ENCODE measurements at places on chromosomes 1 and 21.

GRCh38 chr1:89719502-89720306 lies 86.8 kb downstream of the LRRC8C start:
- peak; percentile 45 for DNase-seq

- no peak for DNase-seq
Observed at GRCh38 chr1:201708085-201708512, 120.9 kb upstream of the IPO9 start.

DNA sequence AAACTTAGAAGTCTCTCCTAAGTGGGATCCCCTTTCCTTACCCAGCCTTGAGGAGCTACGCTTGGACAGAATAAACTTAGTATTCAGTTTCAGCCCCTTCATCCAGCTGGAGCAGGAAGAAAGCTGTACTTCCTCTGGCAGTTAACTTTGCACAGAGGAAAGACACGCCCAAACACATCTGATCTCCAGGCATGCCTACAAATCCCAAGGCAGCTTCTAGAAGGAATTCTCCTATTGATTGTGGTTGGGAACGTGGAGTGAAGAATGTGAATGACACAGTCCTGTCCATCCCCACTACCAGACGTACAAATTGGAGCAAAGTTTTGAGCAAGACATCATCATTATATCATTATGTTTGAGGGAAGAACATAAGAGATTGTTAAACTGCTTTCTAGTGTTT lies 6.6 kb upstream of the AK4 start:
- peak; percentile 12 for DNase-seq

GRCh38 chr1:113353580-113353979 lies 36.7 kb upstream of the MAGI3 start:
- DNase-seq = no peak

GRCh38 chr1:208085655-208086515 lies 158.3 kb downstream of the PLXNA2 start:
- DNase-seq = no peak

DNA sequence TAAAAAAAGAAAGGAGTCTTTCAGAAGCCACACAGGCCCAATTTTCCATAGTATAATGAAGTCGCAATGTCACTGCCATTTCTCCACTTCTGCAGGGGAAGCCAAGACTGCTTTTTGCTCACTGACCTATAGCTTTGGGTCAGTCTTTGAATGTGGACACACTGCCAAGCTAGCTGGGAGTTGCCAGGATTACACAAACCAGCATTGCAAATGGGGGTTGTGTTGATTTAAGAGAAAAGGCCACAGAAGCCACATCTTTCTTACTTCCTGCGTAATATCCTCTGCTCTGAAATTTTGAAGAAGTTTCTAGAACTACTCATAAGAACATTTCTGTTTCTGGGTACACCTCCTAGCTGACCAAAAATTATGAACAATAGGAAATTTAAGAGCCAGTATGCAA lies 45.8 kb upstream of the SAMSN1 start:
- no peak for DNase-seq

- DNase-seq = no peak
Observed at GRCh38 chr1:43280692-43281091, 4.7 kb downstream of the C1orf210 start.

- no peak for DNase-seq
Observed at GRCh38 chr1:208637181-208637580, 393.0 kb upstream of the PLXNA2 start.

GRCh38 chr1:60153961-60154360 lies 80.4 kb upstream of the C1orf87 start:
- no peak for DNase-seq

- no peak for DNase-seq
Observed at GRCh38 chr1:25109531-25109951, 122.8 kb downstream of the SYF2 start.

- DNase-seq = no peak
Observed at GRCh38 chr21:24050231-24050630, 1557.0 kb downstream of the MRPL39 start.

DNA sequence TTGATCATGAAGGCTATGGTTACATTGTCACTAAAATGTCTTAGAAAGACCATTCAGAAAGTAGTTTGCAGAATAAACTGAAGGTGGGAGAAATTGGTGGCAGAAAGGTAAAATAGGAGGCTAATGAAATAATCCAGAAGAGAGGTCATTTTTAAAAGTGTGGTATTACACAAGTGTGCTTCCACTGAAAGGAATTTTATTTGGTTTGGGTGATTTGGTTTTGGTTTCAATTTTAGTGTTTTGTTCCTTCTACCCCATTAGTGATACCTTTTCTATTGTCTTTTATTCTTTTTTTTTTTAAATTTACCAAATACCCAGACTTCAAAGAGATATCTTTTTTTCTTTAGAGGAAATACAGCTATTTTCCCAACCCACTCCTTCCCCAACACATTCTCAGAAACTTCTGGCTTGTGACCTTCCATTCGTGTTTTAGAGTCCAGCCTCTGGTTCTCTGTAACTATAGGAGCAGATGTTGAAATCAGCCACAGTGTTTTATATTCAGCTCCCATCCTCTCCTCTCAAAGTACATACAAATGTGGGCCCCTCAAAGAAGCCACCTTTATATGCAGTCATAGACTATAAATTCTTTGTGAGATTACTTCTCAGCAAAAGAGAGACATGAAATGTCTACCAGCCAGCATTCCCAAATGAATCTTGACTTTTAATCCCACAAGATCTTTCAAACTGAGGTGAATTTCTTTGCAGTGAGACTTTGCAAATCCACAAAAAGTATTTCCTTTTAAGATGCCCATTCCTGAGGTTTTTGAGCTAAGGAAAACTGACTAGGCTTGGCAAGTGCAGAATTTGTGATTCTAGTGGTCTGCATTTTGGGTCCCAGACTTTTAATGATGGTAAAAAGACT lies 42.0 kb upstream of the PALMD start:
- no peak for DNase-seq

DNA sequence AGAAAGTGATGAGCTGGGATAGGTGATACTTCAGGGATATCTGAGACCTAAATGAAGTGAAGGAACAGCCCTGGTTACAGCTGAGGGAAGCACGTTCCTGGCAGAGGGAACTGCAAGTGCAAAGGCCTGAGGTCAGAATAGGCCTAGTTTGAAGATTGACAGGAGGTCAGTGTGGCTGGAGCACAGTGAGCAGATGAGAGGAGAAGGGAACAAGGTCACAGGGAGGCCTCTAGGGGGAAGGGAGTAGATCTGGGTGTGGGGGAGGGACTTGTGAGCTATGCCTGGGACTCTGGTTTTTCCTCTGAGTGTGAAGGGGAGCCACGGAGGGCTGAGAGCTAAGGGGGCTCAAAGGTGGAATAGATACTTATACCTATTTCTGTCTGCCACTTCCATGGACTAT lies 736.4 kb downstream of the MATN1 start:
- no peak for DNase-seq

GRCh38 chr1:182786223-182786994 lies 3.2 kb upstream of the NPL start:
- peak; percentile 78 for DNase-seq

GRCh38 chr1:25672763-25673409 lies 56.3 kb downstream of the MAN1C1 start:
- DNase-seq = no peak

GRCh38 chr1:115277276-115277675 lies 60.8 kb downstream of the NGF start:
- DNase-seq = no peak

GRCh38 chr1:222225316-222225691 lies 322.6 kb downstream of the HHIPL2 start:
- no peak for DNase-seq

DNA sequence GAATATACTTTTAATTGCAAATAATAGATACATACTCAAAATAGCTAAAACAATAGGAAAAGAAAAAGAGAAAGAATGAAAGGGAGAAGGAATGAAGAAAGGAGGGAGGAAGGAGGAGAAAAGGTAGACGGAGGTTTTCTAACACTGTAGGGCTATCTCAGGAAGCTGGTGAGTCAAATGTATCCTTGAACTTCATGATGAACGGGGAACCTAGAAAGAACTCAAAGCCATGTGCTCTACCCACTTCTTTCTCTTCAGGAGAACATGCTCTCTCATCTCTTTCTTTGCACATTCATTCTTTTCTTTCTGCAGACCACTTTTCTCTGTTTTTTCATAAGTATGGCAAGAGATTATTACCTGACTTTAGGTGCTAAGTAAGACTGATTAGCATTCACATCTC lies 37.3 kb upstream of the ZNF644 start:
- no peak for DNase-seq

- no peak for DNase-seq
Observed at GRCh38 chr1:1598720-1599029, 1.3 kb downstream of the FNDC10 start.

DNA sequence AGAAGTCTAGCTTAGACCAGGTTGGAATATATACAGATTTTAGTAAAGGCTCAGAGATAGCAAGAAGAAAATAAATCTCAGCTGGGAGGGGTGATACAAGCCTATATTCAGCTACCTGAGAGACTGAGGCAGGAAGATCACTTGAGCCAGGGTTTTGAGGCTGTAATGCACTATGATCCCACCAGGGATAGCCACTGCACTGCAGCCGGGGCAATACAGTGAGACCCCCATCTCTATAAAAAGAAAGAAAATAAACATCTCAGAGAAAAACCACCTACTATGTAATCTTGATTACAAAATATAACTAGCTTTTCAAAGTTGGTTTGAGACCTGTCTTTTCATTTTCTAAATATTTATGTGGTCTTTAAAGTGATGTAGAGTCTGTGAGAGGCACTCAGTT lies 47.7 kb downstream of the IL23R start:
- no peak for DNase-seq

DNA sequence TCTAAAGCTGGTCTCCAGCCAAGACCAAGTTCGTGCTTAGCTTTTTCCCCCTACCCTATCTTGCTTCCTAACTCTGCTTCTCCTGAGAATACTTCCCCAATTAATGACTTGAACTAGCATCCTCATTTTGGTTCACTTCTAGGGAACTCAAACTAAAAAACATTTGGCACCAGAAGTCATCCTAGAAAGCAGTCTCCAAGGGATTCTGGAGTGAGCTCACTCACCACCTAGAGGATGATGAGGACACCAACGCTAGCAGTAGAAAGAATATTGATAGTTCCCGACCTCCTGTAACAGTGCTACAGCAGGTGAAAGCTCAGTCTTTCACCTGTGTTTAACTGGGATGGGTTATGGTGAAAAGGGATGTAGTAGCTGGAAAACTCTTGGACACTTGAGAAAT lies 4.7 kb upstream of the PSMB2 start:
- no peak for DNase-seq

DNA sequence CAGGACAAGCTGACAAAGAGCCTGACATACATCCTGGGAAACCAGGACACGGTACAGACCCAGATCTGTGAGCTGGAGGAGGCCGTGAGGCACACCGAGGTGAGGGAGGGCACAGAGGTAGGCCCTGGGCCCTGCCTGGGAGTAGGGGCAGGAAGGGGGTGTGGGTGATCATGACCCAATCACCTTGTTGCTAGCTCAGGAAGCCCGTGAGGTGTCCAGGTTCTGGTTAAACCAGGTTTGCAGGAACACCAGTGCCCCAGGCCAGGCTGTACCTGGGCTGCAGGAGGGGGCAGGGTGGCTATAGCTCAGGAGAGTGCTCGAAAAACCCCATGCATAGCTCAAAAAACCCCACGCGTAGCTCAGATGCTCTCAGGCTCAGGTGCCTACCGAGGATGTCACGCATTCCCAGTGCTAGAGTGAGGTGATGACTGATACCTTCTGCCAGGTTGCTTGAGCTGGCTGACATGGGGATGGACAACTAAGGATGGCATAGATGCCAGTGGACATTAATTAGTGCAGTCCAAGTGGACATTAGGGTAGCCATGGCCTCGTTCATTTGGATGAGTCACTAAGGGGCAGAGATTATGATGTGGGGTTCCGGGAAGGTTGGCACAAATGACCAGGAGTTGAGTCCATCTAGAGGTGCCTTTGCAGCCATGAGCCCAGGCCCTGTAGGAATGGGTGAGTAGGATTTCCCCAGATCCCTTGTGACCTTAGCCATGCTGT lies 3.7 kb downstream of the TRIM46 start:
- peak; percentile 5 for DNase-seq

DNA sequence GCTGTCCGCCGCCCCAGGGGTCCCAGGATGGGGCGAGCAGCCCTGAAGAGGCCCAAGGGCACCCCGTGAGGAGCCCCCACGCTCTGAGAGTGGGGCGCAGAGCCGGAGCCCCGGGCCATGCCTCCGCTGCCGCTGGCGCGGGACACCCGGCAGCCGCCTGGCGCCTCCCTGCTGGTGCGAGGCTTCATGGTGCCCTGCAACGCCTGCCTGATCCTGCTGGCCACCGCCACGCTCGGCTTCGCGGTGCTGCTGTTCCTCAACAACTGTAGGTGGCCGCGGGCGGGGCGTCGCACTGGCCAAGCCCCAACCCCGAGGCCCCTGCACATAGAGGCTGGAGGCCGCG lies 14.5 kb downstream of the AGRN start:
- no peak for DNase-seq

Measured in HAP-1 (cell line).